ENCODE measurements at places on chromosomes 3 and 15.

DNA sequence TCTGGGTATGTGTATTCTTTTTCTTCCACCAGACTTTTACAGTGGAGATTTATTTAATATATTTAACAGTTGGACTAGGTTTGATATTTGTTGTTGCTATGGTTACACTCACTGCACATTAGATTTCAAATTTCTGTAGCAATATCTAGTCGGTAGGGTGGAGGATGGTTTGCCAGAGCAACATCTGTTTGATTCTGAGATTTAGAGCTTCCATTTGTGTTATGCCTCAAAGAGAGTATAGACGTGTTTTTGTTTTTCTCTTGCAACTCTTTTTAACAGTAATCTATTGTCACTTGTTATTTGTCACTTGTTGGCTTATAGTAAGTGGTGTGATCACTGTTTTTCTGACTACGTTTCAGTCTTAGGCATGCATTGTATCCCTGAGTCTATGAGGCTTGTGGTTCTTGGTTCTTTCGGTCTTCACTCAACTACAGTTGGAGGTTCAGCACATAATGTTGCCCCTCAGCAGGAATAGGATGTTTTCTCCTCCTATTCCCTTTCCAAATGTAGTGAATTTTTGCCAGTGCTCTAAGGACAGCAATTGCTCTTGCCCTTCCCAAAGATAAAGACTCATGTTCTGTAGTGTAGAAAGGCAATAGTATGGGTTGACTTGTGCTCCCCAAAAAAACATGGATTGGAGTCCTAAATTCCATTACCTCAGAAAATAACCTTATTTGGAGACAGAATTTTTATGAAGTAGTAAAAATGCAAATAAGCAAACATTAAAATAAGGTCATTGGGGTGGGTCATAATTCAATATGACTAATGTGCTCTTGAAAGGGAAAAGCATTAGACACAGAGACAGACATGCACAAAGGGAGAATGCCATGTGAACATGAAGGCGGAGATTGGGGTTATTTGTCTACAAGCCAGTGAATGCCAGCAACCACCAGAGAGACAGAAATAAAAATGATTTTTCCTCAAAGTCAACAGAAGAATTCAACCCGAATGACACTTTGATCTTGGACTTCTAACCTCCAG is 692.1 kb downstream of the DIPK2A start:
- DNase-seq: no peak

DNA sequence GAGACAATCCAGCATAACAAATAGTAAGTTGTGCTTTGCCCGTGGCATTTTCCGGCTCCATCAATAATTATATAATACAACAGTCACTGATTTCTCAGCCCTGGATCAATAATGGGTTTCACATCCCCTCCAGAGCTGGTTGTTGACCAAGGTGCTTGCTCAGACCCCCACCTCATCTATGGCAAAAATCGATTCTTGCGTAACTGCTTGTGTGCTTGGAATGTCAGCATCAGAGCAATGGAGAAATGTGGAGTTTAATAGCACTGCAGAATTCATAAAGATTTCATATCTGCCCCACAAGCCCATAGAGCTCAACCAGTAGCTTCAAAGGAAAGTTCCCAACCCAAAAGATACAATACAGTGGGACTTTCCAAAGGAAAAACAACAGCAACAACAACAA is 1098.5 kb downstream of the IGSF11 start:
- no peak for DNase-seq

DNA sequence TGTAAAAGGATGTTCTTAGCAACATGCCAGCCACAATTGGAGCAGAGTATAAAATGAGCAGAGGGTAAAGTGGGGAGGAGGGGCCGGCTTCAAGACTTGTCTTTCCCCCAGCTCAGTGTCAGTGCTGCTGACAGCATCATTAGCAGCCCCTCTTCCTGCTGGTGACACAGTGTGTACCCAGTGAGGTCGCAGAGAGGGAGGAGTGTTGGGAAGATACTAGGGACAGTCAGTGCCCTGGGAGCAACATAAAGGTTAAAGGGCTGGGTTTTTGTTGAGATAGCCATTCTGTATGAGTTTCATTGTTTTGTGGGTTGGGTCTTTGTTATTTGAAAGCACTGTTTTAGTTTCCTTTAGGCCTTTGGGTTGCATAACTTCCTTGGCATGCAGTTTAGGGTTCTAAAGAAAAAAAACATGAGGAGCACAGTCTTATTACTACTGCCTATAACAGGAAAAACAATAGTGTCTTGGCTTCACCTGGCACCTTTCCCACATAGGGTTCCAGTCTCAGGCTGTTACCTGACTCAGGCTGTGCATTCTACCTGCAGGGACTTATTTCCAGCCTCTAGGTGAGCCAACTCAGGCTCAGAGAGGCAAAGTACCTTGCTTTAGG is 94.1 kb upstream of the SKOR1 start:
- no peak for DNase-seq

- DNase-seq: no peak
Observed at GRCh38 chr15:85377269-85377668, 3.1 kb upstream of the AKAP13 start.

GRCh38 chr3:71657831-71658530 is 67.2 kb downstream of the EIF4E3 start:
- DNase-seq: no peak

GRCh38 chr15:96320107-96320506 is 10.4 kb upstream of the NR2F2 start:
- DNase-seq: no peak

DNA sequence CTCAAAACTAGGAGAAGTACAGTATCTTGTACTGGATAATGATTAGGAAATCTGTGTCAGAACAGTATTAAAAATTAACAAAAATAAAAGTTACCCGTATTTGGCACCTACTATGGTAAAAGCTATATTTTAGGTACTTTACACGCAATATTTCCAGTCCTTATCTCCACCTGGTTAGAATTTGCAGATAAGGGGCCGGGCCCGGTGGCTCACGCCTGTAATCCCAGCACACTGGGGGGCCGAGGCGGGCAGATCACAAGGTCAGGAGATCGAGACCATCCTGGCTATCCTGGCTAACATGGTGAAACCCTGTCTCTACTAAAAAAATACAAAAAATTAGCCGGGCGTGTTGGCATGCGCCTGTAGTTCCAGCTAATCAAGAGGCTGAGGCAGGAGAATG is 28.4 kb downstream of the MKRN2OS start:
- DNase-seq: no peak

GRCh38 chr15:78637776-78638435 is 3.1 kb downstream of the CHRNB4 start:
- DNase-seq: no peak

- no peak for DNase-seq
Observed at GRCh38 chr3:97793420-97794019, 28.3 kb upstream of the CRYBG3 start.

DNA sequence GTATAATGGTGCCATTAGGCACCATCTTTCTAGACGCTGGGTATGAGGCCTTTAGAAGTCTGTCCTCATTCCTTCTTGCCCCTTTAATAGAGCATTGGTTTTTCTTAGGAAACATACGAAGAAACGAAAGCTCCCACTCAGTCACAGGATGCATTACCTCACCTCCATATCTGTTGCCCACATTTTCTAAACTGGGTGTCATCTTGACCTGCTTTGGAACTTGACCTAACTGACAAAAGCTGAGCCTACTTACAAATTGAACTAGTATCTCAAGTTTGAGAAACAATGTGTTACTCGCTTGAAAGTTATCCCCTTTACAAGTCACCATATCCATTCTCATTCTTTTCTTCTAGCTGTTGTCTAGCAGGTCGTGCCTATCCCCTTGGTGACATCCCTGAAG is 102.7 kb downstream of the VPS8 start:
- no peak for DNase-seq

- DNase-seq: no peak
Observed at GRCh38 chr3:172391592-172392302, 56.5 kb downstream of the GHSR start.

- no peak for DNase-seq
Observed at GRCh38 chr3:185696039-185696438, 109.9 kb downstream of the SENP2 start.

DNA sequence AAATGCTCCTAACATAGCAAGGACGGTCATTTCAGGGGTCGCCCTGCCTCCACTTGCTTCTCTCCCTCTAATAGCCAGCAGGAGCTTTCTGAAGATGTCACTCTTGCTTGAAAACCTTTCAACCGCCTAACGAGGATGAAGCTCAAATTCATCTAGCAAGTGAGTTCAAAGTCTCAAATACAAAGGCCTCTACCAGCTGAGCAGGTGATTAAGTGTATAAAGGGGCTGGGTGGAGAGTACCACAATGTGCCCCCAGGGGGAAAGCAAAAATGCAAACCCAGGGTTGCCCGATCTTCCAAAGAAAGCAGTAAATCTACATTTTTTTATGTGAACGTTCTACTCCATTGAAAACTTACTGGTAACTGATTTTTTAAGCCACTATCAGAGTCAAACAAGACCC is 50.4 kb upstream of the GRIP2 start:
- DNase-seq: no peak

- DNase-seq: no peak
Observed at GRCh38 chr3:120823156-120823555, 80.6 kb downstream of the GTF2E1 start.

- DNase-seq: no peak
Observed at GRCh38 chr3:87370007-87370406, 93.6 kb upstream of the POU1F1 start.

DNA sequence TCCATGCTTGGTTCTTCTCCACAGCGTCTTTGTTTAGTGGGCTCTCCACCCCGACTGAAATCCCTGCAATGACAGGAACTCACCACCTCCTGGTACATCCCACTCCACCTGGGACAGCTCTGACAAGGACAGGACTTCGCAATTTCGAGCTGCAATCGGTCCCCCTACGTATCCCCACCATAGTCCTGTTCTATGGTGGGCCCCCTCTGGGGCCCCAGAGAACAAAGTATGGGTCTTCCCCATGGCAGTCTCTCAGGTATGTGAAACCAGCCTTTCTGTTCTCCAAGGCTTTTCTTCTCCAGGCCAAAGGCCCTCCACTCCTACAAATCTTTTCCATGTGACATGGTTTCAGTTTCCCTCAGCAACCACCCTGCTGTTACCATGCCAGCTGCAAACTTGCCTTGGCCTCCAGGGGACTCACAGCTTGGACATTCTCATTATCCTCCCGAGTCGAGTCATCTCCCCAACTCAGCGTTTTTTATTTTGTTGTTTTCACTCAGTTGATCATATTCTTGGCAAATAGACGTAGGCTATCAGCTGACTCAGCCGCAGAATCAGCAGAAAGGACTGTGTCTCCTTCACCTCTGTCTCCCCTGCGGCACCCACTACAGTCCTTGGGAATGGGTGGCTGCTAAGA is 233.3 kb downstream of the OPA1 start:
- DNase-seq: no peak

DNA sequence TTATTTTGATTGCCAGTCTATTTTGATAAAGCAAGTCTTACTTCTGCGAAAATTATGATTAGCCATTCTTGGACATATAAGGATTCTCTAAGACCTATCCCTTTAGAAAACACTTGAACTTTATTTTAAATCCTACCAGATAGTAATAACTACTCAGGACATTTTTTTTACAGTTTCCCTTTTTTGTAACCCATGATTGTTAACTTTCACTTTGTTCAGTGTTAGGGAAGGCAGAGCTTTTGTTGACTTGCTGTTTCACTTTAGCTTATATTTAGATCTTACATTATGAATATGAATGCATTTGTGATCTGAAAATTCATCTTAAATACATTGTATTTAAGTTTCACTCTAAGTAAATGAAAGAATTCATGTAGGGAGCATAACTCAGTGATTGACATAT is 167.0 kb downstream of the AKAP13 start:
- DNase-seq: no peak

- DNase-seq: no peak
Observed at GRCh38 chr3:131772269-131773026, 262.4 kb downstream of the CPNE4 start.

DNA sequence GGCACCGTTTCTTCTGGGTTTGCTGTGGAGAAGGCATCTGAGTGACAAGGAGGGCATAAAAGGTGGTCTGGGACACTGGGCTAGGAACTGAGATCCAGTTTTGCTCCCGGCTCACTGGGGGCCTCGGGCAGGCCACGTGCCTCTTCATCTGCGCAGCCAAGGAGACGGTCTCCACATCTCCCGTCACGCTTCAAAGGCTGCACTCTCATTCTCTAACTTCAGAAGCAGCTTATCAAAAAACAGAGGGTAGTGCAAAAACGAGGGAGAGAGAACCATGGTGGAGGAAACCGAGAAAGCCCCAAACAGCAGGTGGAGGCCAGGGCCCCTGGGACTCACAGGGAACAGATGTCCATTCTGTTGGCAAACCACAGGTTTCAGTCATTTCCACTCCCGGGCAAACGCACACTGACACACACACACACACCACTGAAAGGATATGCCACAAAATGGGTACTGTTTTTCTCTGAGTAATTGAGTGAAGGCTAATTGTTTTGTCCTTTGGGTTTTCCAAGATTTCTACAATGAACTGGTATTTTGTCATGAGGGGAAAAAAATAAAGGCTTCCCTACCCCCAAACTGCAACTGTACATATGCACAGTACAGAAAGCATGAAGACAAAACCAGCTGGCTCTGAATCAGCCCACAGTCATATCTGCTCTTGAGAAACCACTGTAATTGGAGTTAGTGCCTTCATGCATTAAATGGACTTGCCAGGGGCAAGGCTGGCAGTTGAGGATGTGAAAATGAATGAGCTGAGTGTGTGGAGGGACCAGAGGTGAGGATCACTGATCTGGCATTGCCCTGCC is 71.9 kb downstream of the MGLL start:
- no peak for DNase-seq

DNA sequence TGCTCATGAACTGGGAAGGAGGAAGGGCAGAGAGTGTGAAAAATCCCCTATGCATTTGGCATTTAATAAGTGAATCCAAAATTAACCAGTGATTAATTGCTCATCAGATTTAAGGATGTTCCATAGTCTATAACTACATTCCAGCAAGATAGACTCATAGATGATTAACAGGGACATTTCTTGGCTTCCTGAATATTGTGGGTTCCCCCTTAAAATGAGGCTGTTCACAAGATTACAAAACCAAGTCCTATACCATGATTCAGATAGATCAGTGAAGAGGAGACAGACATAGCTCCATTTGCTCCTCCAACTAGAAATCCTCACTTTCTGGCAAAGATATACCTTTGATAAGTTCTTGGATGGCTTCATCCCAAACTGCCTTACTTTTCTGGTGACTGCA is 15.4 kb downstream of the RASGRP1 start:
- DNase-seq: no peak

GRCh38 chr15:71685420-71685993 is 124.8 kb upstream of the NR2E3 start:
- no peak for DNase-seq

- peak; percentile 40 for DNase-seq
Observed at GRCh38 chr15:70508561-70509281, 254.6 kb downstream of the UACA start.
